Suprapubic skin (tissue), 4 donors: ENCODE measurements at places on chromosomes 3 and 15. TPM values are rescaled to one million over a fixed set of nuclear protein-coding genes. Genes with fewer than 3 reads are reported as not detected.
A peak's percentile ranks its signal among the peaks of the same experiment; 100 is the strongest.

The SKOR1 gene
- total RNA-seq = 1.5 TPM

The AHSG gene
- total RNA-seq = 0.30 TPM

The IGDCC3 gene
- not detected for total RNA-seq

The GOLGA8K gene
- not detected for total RNA-seq

The SMAD6 gene
- total RNA-seq = 7.0 TPM

The ILDR1 gene
- 2.1 TPM for total RNA-seq

The CSPG4 gene
- 14.2 TPM for total RNA-seq

The ESYT3 gene
- 29.0 TPM for total RNA-seq

The THAP10 gene
- 0.87 TPM for total RNA-seq

The STAC gene
- total RNA-seq = 0.49 TPM

The HTR3E gene
- not detected for total RNA-seq

The CCDC13 gene
- not detected for total RNA-seq

The SV2B gene
- 0.23 TPM for total RNA-seq

The LCMT2 gene
- total RNA-seq = 5.5 TPM

- peak; percentile 34 for DNase-seq
Observed at GRCh38 chr15:73885954-73886700, 12.8 kb downstream of the TBC1D21 start.

GRCh38 chr15:80405554-80405850 lies 1.3 kb downstream of the ARNT2 start:
- no peak for DNase-seq

- no peak for DNase-seq
Observed at GRCh38 chr15:57654153-57654852, 52.2 kb upstream of the POLR2M start.

- no peak for DNase-seq
Observed at GRCh38 chr3:27194861-27195483, 174.2 kb downstream of the NEK10 start.

GRCh38 chr15:58523634-58524033 lies 91.8 kb downstream of the LIPC start:
- DNase-seq = no peak

GRCh38 chr3:168124291-168124690 lies 28.6 kb upstream of the GOLIM4 start:
- no peak for DNase-seq

GRCh38 chr15:73987681-73988444 lies 4.2 kb downstream of the STOML1 start:
- no peak for DNase-seq

- no peak for DNase-seq
Observed at GRCh38 chr3:177681852-177682251, 484.6 kb upstream of the TBL1XR1 start.

- DNase-seq = no peak
Observed at GRCh38 chr15:85005319-85005718, 23.7 kb downstream of the PDE8A start.

GRCh38 chr3:98657457-98657856 lies 64.0 kb upstream of the CPOX start:
- DNase-seq = no peak

DNA sequence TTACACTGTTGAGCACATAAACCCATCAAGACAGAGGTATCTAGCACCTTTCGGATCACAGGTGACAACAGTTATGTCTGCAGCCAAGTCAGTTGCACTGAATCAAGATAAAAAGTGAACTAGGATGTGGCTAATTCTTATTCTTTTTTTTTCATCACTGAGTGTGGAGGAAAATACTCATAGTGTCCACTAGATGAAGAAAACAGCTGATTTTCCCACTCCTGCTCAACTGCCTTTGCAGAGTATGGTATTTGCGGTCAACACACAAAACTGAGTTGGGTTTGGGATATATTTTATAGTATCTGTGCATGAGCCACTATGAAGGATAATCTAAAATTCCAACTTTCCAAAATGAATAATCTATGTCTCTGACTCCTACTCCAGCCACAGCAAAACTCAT lies 32.5 kb downstream of the IL17RD start:
- DNase-seq = no peak

DNA sequence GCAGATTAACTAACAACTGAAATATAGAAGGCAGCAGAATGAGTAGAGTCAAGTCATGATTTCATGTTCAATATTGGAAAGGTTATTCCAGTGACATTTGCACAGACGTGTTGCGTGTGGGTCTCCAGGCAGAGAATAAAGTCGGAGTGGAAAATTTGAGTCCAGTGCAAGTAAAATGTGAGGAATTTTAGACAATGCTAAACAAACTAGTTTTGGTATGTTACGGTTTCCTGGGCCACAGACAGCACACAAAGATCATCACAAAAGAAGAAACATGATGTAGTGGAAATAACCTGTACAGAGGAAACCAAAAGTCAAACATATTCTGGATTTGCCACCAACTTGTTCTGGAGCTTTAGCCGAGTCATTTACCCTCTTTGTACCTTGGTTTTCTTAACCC lies 367 bp downstream of the OR4F6 start:
- DNase-seq = no peak

GRCh38 chr3:108346301-108347227 lies 50.2 kb downstream of the HHLA2 start:
- no peak for DNase-seq

DNA sequence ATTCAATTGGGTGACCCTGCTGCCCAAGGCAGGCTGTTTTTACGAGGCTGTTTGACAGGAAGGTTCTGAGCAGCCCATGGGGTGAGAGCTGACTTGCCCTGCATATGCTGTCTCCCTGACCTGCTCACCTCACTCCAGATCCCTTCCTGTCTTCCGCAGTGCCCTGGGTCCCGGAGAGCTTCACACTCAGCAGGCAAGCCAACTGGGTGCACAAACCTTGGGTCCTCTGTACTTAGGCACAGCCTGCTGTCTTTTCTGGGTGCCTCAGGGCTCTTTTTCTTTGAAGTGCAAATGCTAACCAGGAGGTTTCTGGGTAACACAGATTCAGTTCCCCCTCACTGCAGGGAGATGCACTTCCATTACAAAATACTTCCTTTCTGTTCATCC lies 32.8 kb downstream of the ZXDC start:
- no peak for DNase-seq

GRCh38 chr3:65936908-65937638 lies 101.6 kb downstream of the MAGI1 start:
- no peak for DNase-seq

- no peak for DNase-seq
Observed at GRCh38 chr15:66779331-66780009, 77.4 kb downstream of the SMAD6 start.
